NCI-H2081 treated with DMSO at 0.1 percent for 48 hours (cell line): ENCODE measurements at places on chromosomes 2 and 18.

- DNase-seq, result no peak
Observed at GRCh38 chr2:57569396-57569795, 477.2 kb upstream of the VRK2 start.

GRCh38 chr2:54677476-54678265 lies 45.8 kb upstream of the EML6 start:
- DNase-seq, result no peak

- DNase-seq, result no peak
Observed at GRCh38 chr2:209459359-209459758, 35.5 kb downstream of the MAP2 start.

GRCh38 chr2:9883897-9884296 lies 40.6 kb downstream of the TAF1B start:
- DNase-seq, result no peak

- DNase-seq, result no peak
Observed at GRCh38 chr2:263774-264492, at the start of gene SH3YL1. TSS of gene SH3YL1 (minus strand) at chr2:264032. CDS start at chr2:263984, 48 bp downstream.
